ENCODE measurements at places on chromosomes 12 and 14.

GRCh38 chr14:42045383-42045782, 438.7 kb downstream of the LRFN5 start:
- no peak for DNase-seq

DNA sequence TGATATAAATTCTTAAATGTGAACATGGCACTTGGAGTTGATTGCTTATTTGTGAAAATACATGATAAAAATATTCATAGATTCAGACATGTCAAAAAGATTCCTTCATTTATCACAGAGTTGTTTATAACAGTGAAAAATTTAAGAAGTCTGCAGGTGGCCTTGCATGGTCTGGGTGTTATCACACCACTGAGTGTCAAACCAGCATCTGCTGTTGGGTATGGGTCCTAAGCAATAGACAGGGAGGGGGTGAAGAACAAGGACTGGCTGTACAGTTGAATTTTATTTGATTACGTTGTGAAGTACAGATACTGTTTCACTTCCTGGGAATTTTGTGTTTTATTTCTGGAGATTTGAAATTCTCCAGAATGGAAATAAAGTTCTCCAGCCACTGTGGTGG, 180.4 kb upstream of the HIF1A start:
- DNase-seq: no peak

DNA sequence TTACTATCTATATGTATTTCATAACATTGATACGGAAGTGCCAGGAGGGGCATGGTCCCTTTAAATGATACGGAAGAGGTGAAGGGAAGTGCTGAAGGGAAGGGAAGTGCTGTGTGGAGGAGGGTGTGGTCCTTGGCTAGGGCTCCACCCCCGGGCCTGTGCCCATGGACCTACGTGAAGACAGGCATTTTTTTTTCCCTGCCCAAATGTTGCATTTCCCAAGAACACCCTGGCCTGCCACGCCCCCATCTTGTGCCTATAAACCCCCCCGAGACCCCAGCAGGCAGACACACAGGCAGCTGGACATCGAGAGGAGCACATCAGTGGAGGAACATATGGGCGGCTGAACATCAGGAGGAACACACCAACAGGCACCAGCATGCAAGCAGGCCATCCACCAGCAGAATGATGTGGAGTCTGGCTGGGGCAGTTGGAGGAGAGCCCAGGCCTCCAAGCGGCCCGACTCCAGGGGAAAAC, 134.1 kb downstream of the SLC41A2 start:
- DNase-seq: no peak

- no peak for DNase-seq
Measured at GRCh38 chr14:95218006-95218405, 60.7 kb upstream of the DICER1 start.

- no peak for DNase-seq
Measured at GRCh38 chr12:122999986-123000420, 19.5 kb downstream of the ARL6IP4 start.

- no peak for DNase-seq
Measured at GRCh38 chr12:57236201-57236924, 6.9 kb downstream of the SHMT2 start.

DNA sequence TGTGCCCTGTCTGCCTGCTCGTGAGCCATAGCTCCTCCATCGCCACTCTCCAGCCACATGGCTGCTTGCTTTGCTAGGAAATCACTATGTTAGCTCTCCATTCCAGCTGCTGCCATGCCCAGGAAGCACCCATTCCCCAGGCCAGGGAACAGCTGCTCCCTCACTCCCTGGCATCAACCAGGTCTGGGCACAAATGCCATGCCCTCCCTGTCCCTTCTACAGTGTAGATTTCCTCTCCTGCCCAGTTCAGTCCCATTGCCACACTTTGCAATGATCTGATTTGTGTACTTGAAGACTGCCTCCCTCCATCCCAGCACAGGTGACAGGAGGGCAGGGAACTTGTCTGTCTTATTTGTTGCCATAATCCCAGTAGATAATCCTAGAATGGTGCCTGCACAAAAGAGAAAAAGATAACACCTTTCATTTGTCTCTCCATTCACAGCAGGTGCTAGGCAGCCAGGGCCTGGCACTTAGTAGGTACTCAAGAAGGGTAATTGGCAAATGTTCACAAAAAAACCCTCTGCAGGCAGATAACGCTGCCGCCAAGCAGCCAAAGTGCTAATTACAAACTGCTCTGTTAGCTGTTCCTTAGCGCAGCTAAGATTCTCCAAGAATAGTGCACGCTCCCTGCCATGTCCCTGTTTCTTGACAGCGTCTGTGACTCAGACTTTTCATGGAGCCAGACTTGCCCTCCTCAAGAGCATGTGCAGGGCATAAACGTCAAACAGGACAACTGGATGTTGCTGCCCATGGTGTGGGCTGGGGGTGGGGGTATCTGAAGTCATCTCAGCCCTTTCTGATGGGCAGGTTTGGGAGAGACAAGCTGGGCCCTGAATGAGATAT, 69.1 kb downstream of the ARL6IP4 start:
- no peak for DNase-seq

DNA sequence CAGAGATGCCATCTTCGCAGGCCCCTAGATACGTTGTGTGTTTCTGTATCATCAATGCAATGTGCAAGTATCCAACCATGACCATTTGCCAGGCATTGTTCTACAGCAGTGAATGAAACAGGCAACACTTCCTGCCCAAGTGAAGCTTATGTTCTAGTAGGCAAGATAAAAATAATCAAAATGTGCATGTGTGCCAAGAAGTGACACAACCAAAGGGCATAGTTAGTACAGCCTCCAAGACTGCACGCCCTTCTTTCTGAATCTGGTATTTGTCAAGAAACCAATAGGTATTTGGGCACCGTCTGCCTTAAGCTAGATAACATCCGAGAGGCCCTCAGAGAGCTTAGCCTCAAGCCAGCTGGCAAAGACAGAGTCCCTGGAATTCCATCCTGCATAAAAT, 152.0 kb downstream of the TMEM132C start:
- DNase-seq: no peak

DNA sequence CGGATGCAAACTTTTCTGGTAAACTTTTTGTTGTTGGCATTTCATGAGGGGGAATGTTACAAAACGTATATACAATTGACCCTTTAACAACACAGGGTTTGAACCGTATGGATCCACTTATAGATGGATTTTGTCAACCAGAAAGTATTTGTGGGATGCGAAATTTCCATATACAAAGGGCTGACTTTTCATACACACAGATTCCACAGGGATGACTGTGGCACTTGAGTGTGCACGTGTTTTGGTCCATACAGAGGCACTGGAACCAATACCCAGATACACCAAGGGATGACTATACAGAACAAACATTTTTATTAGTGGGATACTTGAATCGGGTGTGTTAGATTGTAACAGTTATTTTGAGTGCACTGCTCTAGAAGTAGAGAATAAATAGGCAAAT, 29.8 kb upstream of the CCT2 start:
- no peak for DNase-seq

DNA sequence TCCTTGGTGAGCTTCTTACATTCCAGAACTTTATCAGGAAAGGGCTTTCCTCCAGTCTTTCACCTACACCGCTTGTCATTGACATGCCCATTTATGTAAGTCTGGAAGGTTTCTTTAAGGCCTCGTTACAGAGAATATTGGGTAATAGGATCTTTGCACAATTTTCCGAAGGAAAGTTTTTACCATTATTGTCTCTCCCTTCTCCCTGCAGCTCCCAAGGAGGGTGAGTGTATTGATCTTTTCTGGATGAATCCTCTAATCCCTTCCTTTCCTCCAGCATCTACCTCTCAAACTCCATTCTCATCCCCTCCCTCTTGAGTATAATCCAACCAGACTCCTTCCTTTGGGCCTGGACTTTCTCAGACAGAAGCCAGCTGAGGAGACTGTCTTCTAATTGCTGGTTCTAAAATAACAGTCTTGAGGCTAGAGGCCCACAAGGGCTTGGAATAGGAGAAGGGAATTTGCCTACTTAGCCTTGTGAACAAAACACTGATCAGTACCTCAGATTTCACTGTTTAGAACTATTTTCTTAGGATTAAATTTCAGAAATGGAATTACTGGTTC, 21.8 kb downstream of the WNK1 start:
- DNase-seq: no peak

DNA sequence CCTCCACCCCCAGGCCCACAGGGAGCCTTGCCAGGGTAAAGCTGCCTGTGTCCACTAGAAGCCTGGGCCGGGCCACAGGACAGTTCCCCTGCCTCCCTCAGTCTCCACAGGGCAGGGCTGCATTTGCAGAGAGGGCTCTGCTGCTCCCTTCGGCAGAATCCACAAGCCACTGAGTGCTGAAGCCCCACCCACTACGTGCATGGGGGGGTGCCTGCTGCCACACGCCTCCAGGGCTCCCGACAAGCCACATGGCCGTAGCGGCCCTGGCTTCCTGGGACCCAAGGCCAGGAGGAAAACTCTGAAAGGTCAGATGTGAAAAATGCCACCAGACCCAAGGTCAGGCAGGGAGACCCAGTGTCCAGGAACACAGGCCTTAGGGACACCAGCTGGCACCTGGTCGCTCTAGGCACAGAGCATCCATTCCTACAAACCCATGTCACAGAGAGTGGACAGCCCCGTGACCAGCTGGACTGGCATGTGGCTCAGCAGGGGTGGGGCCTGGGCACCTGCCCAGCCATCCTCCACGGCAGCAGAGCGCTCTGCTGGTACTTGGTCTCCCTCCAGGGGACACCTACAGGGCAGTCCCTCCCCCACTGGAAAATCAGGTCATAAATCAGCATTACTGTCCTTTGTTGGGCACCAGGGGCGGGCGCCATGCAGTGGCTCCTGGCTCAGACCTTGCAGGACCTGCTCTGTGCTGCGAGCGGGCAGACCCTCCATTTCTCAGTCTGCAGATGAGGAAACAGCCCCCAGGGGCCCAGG, 42.9 kb downstream of the CCDC85C start:
- no peak for DNase-seq

GRCh38 chr14:104239185-104239775, 100.9 kb downstream of the KIF26A start:
- no peak for DNase-seq

- DNase-seq: no peak
Measured at GRCh38 chr14:36162267-36162666, 14.3 kb downstream of the PTCSC3 start.

- DNase-seq: no peak
Measured at GRCh38 chr12:29148911-29149690, at the start of gene FAR2. Gene FAR2, plus strand, starts transcription at chr12:29149278. Its CDS starts 121,172 bp downstream, at chr12:29270450.

GRCh38 chr12:3110578-3110977, 33.4 kb downstream of the TSPAN9 start:
- DNase-seq: no peak

- no peak for DNase-seq
Measured at GRCh38 chr12:52813885-52814709, at the start of gene KRT4. Gene KRT4, minus strand, starts transcription at chr12:52814116. Its CDS starts 58 bp downstream, at chr12:52814058.

DNA sequence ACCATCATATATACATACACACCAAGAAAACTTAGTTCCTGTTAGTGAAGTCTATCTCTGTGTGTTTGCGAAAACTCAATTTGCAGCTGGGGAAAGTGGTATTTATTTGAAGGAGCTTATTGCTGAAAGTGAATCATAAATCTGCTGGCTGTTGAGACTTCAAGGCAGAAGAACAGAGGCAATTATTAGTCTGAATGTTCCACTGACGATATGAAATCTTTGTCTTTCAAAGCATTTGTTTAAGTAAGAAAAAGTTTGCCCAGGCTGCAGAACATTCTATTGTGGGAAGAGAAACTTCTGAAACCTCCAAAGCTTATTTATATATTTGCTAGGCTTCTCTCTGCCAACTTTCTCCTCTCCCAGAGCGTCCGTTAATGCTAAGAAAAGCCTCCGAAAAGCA, 255.7 kb upstream of the TMPO start:
- DNase-seq: no peak

DNA sequence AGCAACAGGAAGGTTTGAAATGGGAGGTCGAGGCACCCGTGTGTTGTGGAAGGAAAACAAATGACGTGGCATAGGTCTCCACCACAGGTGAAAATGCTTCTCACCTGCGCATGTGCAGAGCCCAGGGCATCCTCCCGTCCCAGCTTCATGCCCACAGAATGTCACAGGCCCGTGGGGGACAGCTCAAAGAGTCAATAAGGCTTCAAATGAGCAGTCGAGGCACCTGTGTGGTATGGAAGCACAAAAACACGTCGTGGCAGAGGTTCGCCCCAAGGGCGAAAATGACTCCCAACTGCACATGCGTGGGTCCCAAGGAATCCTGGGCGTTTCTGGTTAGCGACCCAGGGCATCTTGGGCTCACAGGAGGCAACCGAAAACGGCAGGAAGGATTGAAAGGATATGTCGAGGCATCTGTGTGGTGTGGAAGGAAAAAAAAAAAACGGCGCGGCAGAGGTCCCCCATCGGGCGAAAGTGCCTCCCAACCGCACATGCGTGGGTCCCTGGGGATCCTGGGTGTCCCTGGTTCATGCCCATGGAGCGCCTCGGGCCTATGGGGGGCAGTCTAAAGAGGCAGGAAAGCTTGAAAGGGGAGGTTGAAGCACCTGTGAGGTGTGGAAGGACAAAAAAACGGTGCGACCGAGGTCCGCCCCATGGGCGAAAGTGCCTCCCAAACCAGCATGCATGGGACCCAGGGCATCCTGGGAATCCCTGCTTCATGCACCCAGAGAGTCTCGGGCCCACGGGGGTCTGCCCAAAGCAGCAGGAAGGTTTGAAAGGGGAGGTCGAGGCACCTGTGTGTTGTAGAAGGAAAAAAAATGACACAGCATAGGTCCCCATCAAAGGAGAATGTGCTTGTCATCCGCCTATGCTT, 578.5 kb downstream of the ALG10 start:
- no peak for DNase-seq

DNA sequence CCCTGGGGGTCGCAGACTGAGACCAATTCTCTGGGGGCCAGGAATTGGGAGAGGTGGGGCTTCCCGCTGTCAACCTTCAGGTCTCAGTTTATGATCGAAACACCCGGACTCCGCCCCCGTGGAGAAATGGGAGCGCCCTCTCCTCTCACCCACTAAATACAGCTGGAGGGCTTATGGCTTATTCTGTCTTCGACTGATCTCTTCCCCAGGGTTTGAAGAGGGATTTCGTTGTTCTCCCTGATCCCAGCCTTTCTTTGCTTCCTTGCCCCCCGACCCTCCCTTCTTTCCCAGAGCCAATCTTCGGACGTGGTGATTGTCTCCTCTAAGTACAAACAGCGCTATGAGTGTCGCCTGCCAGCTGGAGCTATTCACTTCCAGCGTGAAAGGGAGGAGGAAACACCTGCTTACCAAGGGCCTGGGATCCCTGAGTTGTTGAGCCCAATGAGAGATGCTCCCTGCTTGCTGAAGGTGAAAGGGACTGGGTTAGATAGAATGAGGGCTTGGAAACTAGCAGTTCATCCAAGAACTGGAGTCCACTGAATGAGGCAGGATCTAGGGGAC, 607 bp downstream of the OS9 start:
- DNase-seq: no peak

- no peak for DNase-seq
Measured at GRCh38 chr14:64628940-64629408, 75.2 kb upstream of the PLEKHG3 start.
